ENCODE measurements at places on chromosomes 2 and 18.

DNA sequence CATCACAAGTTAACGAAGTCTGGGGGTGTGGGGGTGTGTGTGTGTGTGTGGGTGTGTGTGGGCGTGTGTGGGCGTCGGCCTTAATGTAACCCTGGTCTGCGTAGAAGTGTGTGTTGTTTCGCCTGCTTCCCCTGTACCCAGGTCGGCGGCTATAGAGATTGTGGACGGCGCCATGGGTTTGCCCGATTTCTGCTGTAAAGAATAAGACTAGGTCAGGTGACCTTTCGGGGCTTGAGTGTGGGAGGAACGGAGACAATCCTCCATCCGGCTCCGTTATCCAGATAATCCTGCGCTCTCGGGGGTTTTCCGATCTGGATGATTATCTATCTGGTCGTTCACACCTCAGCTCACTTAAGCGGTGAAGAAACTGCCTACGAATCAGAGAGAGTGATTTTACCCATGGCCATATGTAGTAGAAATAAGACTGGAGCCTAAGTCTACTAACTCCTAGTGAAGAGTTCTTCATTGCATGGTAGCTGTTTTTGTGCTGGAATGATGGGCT, 543 bp downstream of the HADHB start:
- DNase-seq = no peak

DNA sequence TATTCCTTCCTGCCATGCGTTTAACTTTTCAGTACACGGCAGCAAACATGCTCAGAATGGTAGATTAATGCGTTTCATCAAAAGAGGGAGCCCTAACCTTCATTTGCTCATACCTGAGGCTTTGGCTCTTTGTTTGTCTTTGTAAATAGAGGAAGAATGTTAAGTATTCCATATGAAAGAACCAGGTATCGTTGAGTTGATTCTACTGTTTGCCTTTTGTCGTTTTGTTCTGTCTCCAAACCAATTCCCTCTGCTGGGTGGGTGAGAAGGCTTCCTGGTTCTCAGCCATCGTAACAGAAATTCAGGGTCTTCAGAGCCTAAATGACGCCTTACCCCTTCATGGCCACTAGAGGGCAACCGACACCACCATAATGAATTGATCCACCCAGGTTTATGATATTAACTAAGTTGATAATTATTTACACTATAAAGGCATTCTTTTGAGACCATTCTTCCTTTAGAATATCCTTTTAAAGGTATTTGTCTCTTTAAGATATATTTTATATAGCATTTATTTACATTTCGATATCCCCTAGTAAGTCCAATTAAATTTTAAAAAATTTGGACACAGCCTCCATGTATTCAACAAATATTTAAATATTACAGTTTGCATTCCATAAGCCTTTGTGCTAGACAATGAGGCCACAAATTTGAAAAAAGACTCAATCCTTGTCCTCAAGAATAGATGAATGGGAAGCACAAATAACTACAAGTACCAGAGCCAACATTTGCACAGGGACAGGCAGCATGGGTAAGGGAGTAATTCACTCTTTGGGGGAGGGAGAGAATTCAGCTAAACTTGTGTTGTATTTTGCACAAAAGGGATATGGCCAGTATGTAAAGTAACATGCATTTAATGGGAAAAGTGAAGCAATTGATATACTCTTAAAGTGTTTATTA, 48.1 kb downstream of the TIMM21 start:
- DNase-seq = no peak

- DNase-seq = no peak
Measured at GRCh38 chr2:182228073-182228473, 198.8 kb downstream of the PDE1A start.

GRCh38 chr2:172552547-172553291, 3.2 kb upstream of the PDK1 start:
- no peak for DNase-seq

DNA sequence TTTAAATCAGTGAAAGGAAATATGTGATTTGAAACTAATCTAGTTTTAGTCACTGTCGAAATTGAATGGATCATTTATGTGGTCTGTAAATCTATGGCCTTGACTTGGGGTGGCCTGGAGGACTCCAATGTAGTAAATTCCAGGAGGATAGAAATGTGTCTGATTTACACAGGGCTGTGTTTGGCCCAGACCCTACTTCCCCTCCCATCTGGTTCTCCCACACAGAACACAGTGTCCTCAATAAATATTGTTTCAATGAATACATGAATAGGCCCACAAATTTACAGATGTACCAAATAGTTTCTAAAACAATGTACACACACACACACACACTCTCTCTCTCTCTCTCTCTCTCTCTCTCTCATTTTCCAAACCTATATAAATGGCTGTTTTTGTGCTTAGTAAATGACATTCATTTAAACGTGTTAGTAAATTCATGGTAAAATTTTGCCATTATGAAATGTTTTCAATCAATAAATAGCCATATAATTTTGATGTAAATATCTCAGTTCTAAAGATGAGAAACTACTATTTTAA, 1.9 kb downstream of the CCDC68 start:
- DNase-seq = no peak

DNA sequence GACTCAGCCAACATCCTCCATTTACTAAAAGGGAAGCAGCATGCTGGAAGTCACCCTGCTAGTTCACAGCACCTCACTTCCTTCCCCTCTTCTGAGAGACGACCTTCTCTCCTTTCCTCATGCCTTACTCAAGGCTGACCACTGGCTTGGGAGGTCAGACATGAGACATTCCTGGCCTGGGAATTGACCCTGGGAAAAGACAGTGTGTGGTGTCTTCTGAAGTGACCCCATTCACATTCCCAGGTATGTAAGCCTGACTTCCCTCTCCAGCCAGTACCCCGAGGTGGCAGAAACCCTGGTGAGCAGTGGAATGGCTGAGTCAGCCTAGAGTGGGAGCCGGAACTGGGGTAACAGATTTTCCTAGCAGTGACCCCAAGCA, 92.4 kb downstream of the PLB1 start:
- no peak for DNase-seq

- DNase-seq = no peak
Measured at GRCh38 chr18:22257022-22257543, 87.7 kb downstream of the GATA6 start.

- DNase-seq = no peak
Measured at GRCh38 chr18:59957957-59958356, 58.2 kb downstream of the PMAIP1 start.

DNA sequence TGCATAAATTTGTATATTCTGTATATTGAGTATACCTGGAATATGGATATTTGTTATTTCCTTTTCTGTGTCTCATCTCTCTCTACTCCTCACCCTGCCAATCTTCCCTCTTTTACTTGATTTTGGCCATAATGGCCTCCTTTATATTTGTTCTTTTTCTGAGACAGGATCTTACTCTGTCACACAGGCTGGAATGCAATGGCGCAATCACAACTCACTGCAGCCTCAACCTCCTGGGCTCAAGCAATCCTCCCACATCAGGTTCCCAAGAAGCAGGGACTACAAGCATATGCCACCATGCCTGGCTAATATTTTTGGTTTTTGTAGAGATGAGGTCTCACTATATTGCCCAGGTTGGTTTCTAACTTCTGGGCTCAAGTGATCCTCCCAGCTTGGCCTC, 30.5 kb downstream of the PREPL start:
- DNase-seq = no peak

DNA sequence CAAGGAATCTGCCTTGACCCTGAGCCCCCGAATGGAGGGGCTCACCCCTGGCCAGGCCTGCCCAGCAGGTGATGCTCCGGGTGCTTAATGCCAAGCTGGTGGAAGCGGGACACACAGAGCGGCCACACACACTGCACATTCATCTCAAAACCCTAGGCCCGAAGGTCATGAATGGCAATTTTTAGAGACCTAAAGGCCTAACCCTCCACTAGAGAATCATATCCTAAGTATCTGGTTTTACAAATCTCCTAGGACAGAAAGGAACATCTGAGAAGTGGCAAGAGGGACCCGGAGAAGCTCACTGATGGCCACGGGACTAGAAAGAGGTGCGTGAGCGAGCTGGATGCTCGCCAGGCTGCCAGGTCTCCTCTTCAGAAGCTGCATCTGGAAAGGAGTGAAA, 38.3 kb downstream of the ST3GAL5 start:
- no peak for DNase-seq

GRCh38 chr2:74447230-74447999, 5.7 kb upstream of the RTKN start:
- no peak for DNase-seq

GRCh38 chr2:59342166-59342565, 1101.0 kb upstream of the FANCL start:
- DNase-seq = no peak

DNA sequence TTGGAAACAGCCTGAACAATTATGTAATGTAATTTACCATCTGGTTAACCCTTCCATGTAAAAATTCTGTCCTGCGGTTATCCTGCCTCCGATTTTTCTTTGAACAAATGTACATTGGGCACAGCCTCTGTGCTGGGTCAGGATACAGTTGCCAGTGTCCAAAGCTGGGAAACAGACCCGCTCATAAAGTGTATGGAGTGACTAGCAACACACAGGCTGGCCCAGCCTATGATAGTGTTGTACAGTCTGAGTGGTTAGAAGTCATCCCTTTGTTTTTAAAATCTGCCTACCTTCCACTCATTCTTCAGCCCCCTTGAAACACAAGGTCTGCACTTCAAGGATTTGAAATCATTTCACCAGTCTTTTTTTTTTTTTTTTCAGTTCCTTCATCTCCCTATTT, 50.1 kb downstream of the FEZ2 start:
- no peak for DNase-seq

DNA sequence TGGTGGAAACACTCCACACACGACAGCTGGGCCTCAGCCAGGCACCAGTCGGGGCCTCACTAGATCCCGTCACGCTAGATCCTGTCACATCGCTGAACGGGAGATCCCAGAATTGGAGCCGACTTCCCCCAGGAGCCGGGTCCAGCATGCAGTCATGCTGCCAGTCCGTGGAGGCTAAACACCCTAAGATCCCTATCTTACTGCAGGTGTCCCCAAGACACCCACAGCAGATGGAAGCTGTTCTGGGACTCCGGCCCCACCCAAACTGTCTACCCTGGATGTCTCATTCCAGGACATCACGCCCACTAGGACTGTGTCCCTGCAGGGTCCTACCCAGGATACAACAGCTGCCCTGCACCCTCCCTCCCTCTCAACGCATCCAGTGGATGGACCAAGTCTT, 23.4 kb downstream of the ZNF516 start:
- no peak for DNase-seq

DNA sequence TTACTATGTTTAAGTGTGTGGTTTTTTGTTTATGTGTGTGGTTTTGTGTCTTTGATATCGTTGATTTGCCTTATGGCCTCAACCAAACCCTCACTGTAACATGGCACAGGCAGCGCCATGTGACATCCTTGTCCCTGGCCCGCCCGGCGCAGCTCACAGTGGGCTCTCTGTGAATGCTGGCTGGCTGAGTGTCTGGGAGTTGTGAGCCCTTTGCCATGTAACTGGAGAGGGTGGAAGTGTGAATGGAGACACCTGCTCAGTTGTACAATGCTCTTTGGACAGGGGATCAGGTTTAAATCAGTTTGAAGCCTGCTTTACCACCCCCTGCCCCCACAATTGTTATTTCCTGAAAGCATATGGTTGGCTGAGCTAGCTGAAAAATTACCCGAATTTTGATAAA, 41.8 kb downstream of the TCF7L1 start:
- DNase-seq = no peak

DNA sequence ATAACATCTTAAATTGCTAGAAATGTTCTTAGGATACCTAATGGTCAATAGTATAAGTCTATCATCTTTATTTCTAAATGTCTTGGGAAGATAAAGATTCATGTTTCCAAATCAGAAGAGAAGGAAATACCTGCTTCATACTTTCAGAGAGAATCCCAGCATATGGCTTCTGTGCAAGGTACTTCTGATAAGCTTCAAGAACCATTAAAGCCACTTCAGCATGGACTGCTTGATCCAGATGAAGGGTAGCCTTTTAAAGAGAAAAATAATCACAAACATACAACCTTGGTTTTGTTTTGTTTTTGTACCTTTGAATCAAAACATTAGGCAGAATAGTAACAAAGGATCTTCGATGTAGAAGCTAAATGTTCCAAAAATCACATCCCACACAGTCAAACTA, 44.0 kb downstream of the EPG5 start:
- no peak for DNase-seq

DNA sequence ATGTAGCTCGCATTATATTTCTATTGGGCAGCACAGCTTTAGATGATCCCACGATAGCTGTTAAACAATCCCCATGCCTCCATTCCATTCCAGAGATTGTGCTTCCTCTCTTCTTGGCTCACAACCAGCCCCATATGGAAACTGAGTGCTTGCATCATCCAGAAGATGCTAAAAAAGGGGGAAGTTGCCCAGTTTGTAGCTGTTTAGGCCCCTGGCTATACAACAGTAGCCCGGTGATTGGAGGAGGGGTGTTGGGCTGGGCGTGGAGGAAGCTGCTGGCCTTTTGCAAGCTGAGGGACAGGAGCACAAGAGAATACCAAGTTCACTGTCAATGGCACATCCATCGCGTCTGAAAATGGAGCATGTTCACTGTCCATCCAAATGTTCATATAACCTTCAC, 360.2 kb downstream of the ALK start:
- DNase-seq = no peak

DNA sequence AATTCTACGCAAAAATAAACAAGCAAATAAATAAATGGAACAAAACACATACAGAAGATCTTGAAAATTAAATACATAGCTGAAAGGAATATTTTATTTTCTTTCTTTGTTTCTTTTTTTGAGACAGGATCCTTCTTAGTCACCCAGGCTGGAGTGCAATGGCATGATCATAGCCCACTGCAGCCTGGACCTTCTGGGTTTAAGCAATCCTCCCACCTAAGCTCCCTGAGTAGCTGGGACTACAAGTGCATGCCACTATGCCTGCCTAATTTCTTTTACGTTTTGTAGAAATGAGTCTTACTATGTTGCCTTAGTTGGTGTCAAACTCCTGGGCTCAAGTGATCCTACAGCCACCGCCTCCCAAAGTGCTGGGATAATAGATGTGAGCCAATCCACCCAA, 44.6 kb upstream of the ACTR3 start:
- no peak for DNase-seq

DNA sequence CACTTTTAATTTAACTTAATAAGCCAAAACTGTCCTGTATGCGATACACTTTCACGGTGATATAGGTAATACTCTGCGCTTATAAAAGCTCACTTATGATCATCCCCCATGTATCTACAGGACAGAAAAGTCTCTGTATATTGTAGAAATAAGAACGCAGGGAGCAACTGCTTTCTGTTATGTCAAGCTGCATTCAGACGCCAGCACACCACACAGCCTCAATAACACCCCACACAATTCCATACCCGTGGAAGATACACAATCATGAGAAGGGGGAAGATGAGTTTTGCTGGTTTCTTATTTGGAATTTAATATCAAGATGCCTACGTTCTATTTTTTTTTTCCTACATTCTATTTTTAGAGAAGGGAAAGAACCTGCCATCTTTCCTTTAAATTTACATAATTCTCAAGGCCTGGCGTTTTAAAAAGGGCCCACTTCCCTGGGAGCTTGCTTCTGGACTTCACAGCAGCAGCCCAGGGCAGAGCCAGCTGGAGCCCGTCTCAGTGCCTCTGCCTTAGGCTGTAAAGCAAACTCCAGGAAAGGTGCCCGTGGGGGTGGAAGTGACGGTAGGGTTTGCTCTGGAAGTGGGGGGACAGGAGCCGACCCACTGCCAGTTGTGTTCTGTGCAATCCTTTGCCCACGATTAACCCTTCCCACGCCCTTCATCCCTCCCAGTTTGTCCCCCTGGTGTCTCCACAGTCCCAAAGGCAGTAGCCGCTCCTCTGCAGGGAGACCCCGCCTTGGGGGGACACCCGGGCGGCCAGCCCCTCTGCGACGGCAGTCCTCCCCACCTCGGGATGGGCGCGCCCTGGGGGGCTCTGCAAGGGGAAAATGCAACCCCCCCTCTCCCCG, 5.3 kb downstream of the PTGR3 start:
- DNase-seq = no peak

All from cortex of kidney (tissue), 1 donor.